Tibial nerve (tissue), 4 donors: ENCODE measurements at places on chromosomes 4 and X. TPM values are rescaled to one million over a fixed set of nuclear protein-coding genes. Genes with fewer than 3 reads are reported as not detected.

ABCD1 gene
- 36.6 TPM for total RNA-seq

RTL9 gene
- not detected for total RNA-seq

RBM47 gene
- total RNA-seq = 56.1 TPM

PABPC1L2B gene
- not detected for total RNA-seq

GRCh38 chr4:189443341-189443740 lies 497.3 kb upstream of the FRG1 start:
- no peak for DNase-seq
- no peak overlapping the region for H3K4me3 ChIP-seq
- H3K27ac ChIP-seq = no peak overlapping the region
- H3K4me1 ChIP-seq = no peaks in the 10 kb centered on the region
- H3K27me3 ChIP-seq = no peaks in the 10 kb centered on the region

- H3K27ac ChIP-seq = no peak overlapping the region
- DNase-seq = no peak
- H3K27me3 ChIP-seq = no peaks in the 10 kb centered on the region
These were observed 107.8 kb upstream of the SCML1 start for GRCh38 chrX:17629519-17629918.

GRCh38 chrX:13759152-13759718 lies 24.7 kb downstream of the OFD1 start:
- H3K4me1 ChIP-seq = peaks cover 6% of the 10 kb centered on the region
- no peak for DNase-seq
- H3K4me3 ChIP-seq = no peak overlapping the region
- H3K27ac ChIP-seq = no peak overlapping the region
- no peaks in the 10 kb centered on the region for H3K36me3 ChIP-seq
- no peaks in the 10 kb centered on the region for H3K27me3 ChIP-seq

DNA sequence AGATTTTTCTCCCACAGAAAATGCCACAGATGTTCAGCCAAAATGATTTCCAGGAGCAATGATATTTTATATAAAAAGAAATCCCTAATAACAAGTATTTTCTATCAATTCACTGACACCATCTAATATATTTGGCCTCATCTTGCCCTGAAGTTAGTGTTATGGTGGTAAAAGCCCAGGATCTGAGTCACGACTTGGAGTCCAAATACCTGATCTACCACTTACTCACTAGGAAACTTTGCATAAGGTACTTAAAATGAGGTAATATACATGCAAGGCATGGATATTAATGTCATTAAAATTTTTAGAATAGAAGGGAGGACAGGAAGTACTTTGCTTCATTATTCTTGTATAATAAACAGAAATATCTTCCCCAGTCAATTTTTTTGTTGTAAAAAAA lies 16.3 kb downstream of the PPP3CA start:
- no peaks in the 10 kb centered on the region for H3K27me3 ChIP-seq
- DNase-seq = no peak
- no peak overlapping the region for H3K27ac ChIP-seq
- H3K4me3 ChIP-seq = no peak overlapping the region
